ENCODE measurements at places on chromosomes 12 and 14.

GRCh38 chr14:71711619-71712018 lies 220.6 kb upstream of the RGS6 start:
- no peak for DNase-seq

DNA sequence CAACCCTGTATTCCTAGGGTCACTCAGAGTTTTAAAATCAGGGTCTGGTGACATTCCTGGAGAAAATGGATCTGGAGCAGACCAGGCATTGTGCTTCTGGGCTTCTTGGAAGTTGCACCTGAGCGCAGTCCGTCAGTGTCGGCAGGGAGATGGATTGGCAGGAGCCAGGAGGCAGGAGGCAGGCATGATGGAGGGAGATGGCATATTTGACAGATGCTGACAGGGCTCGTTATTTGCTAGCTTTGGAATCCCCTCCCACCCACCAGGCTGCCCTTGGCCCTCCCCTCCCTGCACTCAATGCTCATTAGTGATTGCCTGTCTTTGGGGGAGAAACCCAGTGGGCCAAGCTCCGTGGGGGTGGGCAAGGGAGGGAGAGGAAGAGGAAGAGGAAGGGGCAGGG lies 4.7 kb downstream of the CISTR start:
- DNase-seq, result no peak

DNA sequence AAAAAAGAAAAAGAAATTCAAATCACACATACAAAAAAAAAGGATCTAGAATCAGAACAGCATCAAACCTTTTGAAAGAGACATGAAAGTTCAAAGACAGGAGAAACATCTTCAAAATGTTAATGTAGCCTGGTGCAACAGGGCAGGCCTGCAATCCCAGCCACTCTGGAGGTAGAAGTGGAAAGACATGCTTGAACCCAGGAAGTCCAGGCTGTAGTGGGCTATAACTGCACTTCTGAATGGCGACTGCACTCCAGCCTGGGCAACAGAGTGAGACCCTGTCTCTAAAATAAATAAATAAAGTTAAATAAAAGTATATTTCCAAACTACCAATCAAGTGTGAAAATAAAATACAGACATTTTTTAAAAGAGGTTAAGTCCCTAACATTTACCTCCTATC lies 18.7 kb upstream of the AP4S1 start:
- no peak for DNase-seq

DNA sequence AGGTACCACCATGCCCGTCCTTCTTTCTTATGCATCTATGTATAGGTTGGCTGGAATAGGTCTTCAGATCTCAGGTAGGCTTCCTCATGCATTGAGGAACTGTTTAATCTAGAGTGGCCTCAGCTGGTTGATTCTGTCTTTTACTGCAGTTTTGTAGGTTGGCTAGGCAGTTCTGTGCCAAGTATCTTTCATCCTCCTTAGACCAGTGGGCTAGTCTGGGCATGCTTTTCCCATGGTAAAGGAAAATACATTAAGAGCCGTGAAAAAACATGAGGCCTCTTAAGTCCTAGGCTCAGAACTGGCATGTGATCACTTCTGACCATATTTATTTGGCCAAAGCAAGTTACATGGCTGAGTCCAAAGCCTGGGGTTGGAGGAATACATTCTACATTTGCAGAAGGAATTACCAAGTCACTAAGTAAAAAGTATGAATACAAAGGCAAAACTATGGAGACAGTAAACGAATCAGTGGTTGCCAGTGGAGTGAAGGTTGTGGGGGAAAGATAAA lies 137.3 kb downstream of the WIF1 start:
- no peak for DNase-seq

GRCh38 chr12:79870916-79871315 lies 64.0 kb downstream of the PPP1R12A start:
- DNase-seq, result no peak

- no peak for DNase-seq
Measured at GRCh38 chr12:109952873-109953272, 43.3 kb downstream of the GIT2 start.

DNA sequence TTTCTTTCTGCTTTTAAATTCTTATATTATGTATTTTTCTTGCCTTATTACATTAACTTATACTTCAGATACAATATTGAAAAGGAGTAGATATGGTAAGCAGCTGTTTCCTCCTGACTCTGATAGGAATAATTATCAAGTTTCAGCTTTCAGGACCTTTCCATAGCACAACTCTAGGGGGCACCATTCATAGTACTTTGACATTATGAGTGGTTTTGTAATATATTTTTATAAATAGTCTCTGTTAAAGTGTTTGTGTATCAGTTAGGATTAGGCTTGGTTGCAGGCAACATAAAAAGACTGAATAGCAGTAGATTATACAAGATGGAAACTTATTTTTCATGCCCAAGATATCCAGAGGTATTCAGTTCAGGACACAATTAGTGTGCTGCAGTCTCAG lies 27.9 kb upstream of the PARP11 start:
- DNase-seq, result no peak

DNA sequence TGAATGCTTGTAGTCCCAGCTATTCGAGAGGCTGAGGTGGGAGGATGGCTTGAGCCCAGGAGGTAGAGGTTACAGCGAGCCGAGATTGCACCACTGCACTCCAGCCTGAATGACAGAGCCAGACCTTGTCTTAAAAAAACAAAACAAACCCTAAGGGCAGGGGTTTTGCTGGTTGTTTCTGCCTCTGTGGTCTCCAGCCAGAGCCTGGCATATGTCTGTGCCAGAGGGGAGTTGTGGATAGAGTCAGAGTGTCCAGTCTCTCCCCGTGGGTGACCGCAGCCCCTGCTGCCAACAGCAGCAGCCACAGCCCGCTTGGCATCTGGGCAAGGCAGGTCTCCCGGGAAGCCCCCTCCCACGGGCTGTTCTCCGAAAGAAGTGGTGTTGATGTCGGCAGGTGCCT lies 37.6 kb downstream of the MVK start:
- no peak for DNase-seq

DNA sequence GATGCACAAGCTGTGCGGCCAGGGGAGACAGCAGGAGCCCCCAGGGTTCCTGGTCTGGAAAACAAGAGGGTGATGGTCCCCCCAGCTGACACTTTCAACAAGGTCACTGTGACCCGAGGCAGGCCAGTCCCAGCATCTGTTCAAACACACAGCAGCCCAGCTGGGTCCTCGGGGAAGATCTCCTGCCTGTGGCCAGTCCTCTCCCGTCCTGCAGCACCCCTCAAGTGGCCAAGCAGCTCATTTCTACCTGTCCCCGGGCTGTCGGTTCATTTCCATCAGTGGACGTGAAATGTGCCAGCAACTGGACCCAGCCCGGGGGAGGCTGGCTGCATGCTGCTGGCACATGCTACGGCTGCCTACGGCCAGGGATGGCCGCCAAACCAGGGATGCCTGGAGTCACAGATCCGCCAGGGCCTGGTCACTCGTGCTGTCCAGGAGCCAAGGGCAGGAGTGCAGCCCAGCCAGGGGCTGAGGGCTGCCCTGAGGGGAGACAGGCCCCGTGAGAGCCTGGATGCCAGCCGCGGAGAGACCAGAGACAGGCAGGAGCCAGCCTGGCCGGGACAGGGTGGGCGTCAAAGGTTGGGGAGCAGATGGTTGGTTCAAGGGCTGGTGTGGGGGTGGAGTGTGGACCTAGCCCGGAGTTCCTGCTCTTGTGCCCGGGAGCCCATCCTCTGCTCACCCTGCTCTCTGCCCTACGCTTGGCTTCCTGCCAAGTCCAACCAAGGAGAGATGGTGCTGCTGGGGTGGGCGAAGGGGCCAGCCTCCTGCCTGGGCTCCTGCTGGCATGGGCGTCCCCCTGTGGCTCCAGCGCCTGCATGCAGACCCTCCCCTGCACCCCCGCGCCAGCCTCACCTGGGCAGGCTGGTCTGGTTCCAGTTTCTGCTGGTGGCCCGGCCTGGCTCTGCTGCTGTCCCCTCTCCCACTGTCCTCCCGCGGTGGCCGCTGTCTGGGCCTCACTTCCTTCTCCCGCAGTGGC lies 143.8 kb downstream of the ADGRD1 start:
- DNase-seq, result no peak

DNA sequence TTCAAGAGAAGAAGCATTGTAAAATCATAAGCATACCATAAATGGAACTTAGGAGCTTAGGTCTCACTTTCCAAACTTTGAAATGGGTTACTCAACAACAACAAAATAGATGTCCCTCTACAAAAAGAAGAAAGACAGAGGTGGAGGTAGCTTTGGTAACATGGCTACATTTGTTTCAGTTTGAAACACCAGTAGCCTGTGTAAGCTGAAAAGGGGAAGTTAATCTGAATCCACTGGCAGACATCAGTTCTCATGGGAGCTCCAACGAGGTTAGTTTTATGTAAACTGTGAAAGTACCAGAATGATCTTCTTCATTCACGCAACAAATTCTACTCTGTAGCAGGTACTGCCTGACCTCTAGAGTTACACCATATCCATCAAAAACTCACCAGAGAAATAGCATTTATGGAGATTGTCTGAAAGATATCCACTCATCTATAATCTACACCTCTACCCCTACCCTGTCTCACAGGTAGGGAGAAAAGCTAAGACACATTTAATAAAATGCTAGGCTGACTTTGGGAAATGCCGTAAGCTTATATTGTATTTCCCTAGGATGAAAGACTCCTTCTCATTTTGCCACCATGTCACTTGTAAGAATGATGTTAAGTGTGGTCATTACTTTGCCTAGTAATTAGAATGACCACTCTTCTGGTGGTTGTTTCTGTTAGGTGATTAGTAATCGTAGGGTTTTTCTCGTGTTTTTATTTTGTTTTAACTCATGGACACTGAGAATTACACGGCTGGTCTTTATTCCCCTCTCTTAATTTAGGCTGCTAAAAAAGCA lies 224.1 kb downstream of the ASCL1 start:
- DNase-seq, result no peak

DNA sequence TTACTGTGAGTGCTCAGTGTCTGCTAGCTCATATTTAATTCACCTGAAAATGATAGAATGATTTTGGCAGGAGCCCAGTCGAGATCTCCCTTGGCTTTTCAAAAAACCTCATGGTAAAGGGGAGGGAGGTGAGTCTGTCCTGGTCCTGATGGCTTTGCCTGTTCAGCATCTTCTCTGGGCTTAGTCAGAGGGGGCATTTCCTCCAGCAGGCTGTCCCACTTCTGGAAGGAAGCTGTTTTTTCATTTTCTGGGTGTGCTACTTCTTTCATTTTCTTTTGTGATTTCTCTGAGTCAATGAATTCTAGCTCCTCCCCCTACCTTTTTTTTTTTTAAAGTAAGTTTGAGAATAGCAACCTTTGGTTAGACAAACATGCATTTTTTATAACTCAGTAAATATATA lies 58.8 kb downstream of the TMX1 start:
- no peak for DNase-seq

- no peak for DNase-seq
Measured at GRCh38 chr14:99822800-99823455, 29.7 kb downstream of the EML1 start.

- DNase-seq, result no peak
Measured at GRCh38 chr14:93019367-93019843, 96.3 kb downstream of the ITPK1 start.

DNA sequence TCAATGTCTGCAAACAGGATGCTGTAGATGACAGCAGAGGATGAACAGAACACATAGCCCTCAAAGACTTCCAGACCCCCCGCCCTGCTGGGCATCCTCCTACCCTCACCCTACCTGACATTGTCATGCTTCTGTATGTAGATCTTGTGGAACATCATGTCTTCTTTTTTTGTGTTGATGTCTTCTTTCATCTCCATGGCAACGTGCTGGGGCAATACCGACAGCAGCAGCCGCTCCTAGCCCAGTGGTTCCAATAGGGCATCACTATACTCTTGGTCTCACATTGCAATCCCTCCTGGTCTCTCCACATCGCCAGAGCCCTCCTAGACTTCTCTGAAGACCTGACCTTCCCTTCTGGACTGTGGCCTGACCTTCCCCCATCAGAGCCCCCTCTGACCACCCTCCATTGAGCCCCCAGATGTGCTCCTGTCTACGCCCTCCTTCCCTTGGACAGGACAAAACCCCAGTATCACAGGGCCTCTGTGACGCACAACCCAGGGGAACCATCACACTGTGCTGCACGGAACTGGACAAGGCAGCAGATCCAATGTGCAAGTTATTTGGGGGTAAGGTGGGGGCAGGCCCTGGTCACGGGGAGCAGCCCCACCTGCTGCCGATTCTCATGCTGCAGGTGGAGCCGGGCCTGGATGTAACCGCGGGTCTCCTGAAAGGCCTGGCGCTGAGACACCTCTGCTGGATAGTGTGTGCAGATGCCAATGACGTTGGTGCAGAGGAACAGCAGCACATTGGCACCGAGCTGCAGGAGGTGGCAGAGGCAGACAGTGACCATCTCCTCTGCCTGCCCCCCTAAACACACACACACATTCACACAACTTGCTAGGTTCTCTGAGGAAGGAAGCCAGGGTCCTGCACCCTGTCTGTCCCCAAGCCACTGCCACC lies 11.1 kb downstream of the ADCY6 start:
- no peak for DNase-seq

- no peak for DNase-seq
Measured at GRCh38 chr12:92784356-92784755, 81.6 kb downstream of the PLEKHG7 start.

DNA sequence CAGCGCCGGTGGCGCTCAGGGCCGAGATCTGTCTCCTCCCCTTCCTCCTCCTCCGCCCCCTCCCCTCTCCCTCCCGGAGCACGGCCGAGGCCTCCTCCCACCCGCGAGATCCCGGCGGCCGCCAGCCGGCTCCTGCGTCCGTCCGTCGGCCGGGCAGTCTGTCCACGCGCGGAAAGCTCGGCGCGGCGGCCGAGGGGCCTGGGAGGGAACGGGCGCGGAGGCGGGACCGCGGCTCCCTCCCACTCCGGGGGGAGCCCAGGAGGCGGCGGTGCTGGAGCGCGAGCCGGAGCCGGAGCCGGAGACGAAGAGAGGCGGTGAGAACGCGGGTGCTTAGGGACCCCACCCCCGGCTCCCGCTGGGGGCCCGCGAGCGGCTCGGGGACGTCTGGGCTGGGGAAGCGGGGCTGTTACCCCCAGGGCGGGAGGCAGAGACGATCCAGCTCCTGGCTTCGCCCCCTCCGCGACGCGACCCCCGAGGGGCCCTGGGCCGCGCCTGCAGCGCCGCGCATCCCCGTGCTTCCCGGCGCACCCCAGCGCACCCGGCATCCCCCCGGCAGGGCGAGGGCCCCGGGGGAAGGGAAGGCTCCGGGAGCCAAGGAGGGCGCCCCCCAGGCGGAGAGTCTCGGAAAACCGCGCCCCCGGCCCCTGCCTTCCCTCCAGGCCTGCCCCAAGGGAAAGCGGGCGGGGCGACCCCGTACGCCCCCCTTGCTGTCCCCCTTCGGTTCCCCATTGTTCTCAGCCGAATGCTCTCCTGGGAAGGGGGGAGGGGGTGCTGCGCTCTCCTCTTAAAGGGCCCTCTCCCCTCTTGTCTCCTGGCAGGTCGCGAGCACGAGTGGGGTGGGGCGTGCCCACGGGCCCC lies at the start of gene DTX1:
DTX1 (plus strand) TSS at position 100 of the 858 bp plus-strand sequence. CDS start 1,463 bp downstream, outside the sequence.
- no peak for DNase-seq

GRCh38 chr12:40107803-40108620 lies 2.1 kb upstream of the SLC2A13 start:
- DNase-seq, result no peak

All from NCI-H187 (cell line).